Renal cortical epithelial cell (primary cell): ENCODE measurements at places on chromosomes 2 and 18. TPM values are rescaled to one million over a fixed set of nuclear protein-coding genes. Genes with fewer than 3 reads are reported as not detected.

DNA sequence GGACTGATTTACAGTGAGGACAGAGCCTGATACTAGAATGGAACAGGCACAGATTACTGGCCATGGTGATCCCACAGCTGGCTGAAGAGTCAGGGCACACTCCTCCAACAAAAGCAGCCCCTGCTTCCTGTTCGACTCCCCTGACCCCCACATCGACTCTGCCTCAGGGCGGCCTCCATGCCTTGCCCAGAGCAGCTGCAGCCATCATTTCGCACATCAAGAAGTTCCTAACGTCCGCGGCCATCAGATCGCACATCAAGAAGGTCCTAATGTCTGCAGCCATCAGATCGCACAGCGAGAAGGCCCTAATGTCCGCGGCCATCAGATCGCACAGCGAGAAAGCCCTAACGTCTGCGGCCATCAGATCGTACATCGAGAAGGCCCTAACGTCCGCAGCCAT, 192.8 kb upstream of the PXDN start:
- DNase-seq, result no peak

GRCh38 chr2:241391892-241392665, 36.0 kb downstream of the FARP2 start:
- peak; percentile 61 for DNase-seq

GRCh38 chr18:8443505-8443904, 165.7 kb upstream of the RAB12 start:
- DNase-seq, result no peak

DNA sequence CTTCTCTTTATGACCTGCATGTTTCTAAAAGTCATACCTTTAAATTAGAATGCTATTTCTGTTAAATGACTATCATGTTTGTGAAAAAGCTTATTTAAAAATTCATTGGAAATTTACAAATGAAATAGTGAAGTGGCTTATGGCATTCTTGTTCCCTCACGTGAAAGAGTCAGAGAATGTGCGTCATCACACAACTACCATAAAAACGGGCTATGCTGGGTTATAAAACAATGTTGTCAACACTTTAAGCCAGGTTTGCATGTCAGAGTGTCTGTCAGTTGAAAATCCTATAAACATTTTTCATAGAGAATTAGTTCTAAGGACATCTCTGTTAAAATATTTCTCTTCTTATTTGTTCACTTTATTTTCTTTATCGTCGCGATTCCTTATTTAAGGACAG, 42.5 kb upstream of the STK39 start:
- DNase-seq, result no peak

DNA sequence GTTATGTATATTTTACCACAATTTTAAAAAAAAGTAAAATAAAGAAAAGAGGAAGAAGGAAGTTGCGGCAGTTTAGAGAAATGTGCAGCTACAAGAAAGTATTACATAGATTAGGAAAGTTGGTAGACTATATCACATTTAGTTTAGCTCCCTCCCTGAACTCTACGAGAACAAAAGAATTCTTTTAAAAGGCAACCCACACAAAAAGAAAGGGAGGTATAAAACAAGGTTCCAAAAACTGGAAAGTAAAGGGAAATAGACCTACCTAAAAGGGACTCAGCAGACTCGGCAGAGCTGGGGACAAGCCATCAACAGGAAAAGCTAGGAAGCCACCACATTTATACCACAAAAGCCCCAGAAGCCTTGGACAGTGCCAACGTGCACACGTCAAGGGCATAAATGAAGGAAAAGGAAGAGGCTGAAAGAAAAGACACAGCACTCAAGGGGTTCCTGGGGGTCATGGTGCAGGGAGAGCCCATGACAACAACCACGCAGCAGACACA, 9.1 kb downstream of the TMEM127 start:
- no peak for DNase-seq

- no peak for DNase-seq
Observed at GRCh38 chr2:145412155-145412554, 892.2 kb upstream of the ZEB2 start.

MYCN gene
- not detected in 2 replicates for total RNA-seq
